Spleen (tissue), 13 donors: ENCODE measurements at places on chromosomes 7 and 10. TPM values are rescaled to one million over a fixed set of nuclear protein-coding genes. Genes with fewer than 3 reads are reported as not detected.

ANKRD61 gene
- total RNA-seq = not detected

DENND10 gene
- total RNA-seq = 37.4 TPM

TMEM72 gene
- not detected for total RNA-seq

PDE6C gene
- total RNA-seq = not detected

GLUD1 gene
- total RNA-seq = 88.7 TPM

MACC1 gene
- total RNA-seq = 3.7 TPM

SCART1 gene
- 9.7 TPM for total RNA-seq

RGR gene
- total RNA-seq = not detected

TWIST1 gene
- total RNA-seq = not detected

AKR1D1 gene
- total RNA-seq = not detected

NEUROD6 gene
- not detected for total RNA-seq

CLDN3 gene
- not detected for total RNA-seq

SLC29A4 gene
- 2.9 TPM for total RNA-seq

CALHM1 gene
- total RNA-seq = not detected

MDH2 gene
- 106 TPM for total RNA-seq

HTR5A gene
- not detected for total RNA-seq

CHST15 gene
- 133 TPM for total RNA-seq

CYREN gene
- total RNA-seq = 55.0 TPM

DNA sequence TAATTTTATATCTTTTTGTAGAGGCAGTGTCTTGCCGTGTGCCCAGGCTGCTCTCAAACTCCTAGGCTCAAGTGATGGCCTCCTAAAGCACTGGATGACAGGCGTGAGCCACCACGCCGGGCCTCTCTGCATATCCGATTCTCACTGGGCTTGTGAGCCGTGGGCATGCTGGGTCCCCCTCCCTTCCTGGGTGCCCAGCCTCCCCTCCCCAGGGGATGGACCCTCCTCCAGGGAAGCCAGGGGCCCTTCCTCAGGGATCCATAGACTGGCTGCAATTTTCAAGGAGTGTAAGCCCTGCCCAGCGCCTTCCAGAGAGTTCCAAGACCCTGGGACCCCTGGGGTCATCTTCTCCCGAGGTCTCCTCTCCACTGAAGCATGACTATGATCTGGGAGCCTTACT is 23.7 kb upstream of the ELFN1 start:
- no peaks in the 10 kb centered on the region for H3K4me1 ChIP-seq
- no peak for DNase-seq
- no peaks in the 10 kb centered on the region for H3K36me3 ChIP-seq
- H3K27me3 ChIP-seq = peaks cover 18% of the 10 kb centered on the region

GRCh38 chr10:85284778-85285770 is 956.7 kb downstream of the CCSER2 start:
- no peak overlapping the region for H3K4me3 ChIP-seq
- H3K27ac ChIP-seq = no peak overlapping the region
- DNase-seq = no peak
- no peaks in the 10 kb centered on the region for H3K36me3 ChIP-seq
- H3K4me1 ChIP-seq = no peaks in the 10 kb centered on the region

- peaks cover 2% of the 10 kb centered on the region for H3K27me3 ChIP-seq
- peaks cover 15% of the 10 kb centered on the region for H3K4me1 ChIP-seq
- peak within 1 kb of the TSS; percentile 56 for H3K4me3 ChIP-seq
- DNase-seq = peak; percentile 84
- H3K27ac ChIP-seq = peak within 1 kb of the TSS; percentile 75
- no peaks in the 10 kb centered on the region for H3K36me3 ChIP-seq
These were observed at the start of gene SLC16A9 for GRCh38 chr10:59709395-59710125. Gene SLC16A9 (minus strand): TSS chr10:59709850. CDS start chr10:59684291, 25,559 bp downstream.

DNA sequence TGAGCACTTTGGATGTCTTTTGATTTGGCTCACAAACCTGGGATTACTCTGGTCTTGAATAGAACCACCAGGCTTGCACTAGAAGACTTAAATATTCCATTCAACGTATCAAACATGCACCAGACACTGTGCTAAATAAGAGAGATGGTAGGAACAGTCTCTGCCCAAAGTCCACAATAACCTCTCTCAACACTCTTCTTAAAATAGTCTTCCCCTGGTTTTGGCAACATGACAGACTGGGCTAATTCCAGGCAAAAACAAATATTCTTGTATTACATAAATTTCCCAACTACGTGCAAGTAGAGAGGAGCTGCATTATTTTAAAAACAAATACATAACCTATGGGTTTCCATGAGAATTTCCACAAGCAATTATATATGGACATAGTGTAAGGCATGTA is 64.8 kb upstream of the PAPSS2 start:
- H3K27me3 ChIP-seq = no peaks in the 10 kb centered on the region
- DNase-seq = no peak
- H3K27ac ChIP-seq = no peak overlapping the region
- no peak overlapping the region for H3K4me3 ChIP-seq

- H3K27ac ChIP-seq = no peak overlapping the region
- H3K27me3 ChIP-seq = no peaks in the 10 kb centered on the region
- no peaks in the 10 kb centered on the region for H3K4me1 ChIP-seq
- no peaks in the 10 kb centered on the region for H3K36me3 ChIP-seq
- no peak overlapping the region for H3K4me3 ChIP-seq
- no peak for DNase-seq
These were observed 21.8 kb upstream of the AKR1B1 start for GRCh38 chr7:134480730-134481129.

- H3K4me3 ChIP-seq = no peak overlapping the region
- H3K27me3 ChIP-seq = no peaks in the 10 kb centered on the region
- peaks cover 24% of the 10 kb centered on the region for H3K36me3 ChIP-seq
- DNase-seq = no peak
- H3K27ac ChIP-seq = peak overlapping the region; percentile 69
These were observed 167.0 kb downstream of the ARID5B start for GRCh38 chr10:62068464-62068863.

DNA sequence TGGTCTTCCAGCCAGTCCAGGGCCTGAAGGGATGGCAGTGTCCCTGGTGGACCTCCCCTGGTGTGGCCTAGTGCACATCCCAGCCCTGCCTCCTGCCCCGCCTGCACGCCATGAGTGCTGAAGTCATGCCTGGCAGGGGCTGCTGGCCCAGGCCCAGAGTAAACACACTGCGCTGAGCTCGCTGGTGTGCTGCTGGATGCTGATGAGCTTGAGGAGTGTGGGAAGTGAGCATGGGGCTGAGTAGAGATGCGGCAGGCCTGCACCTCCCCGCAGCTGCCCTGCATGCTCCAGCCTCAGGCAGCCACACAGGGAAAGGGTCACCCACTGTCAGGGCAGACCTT is 43.2 kb downstream of the HTRA1 start:
- H3K4me3 ChIP-seq = no peak overlapping the region
- no peaks in the 10 kb centered on the region for H3K4me1 ChIP-seq
- no peak overlapping the region for H3K27ac ChIP-seq
- H3K27me3 ChIP-seq = no peaks in the 10 kb centered on the region
- no peaks in the 10 kb centered on the region for H3K36me3 ChIP-seq
- DNase-seq = no peak

DNA sequence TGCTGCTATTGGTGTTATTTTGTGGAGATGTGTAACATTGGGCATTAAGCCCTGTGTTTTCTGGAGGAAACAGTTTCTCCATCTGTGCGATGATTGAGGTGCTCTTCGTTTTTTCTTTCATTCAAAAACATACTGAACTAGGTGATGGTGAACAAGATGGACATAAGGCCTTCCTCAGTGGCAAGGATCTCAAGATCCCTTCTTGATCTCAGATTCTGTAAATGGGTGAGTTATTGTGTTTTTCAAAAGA is 759 bp upstream of the ELAPOR2 start:
- H3K27me3 ChIP-seq = no peaks in the 10 kb centered on the region
- H3K27ac ChIP-seq = peak overlapping the region; percentile 81
- H3K4me3 ChIP-seq = peak overlapping the region; percentile 68
- no peak for DNase-seq
- H3K36me3 ChIP-seq = no peaks in the 10 kb centered on the region

- no peaks in the 10 kb centered on the region for H3K4me1 ChIP-seq
- no peak overlapping the region for H3K4me3 ChIP-seq
- H3K36me3 ChIP-seq = no peaks in the 10 kb centered on the region
These were observed 8.2 kb upstream of the BLVRA start for GRCh38 chr7:43750016-43750887.

GRCh38 chr7:28156401-28156800 is 24.2 kb downstream of the JAZF1 start:
- H3K36me3 ChIP-seq = no peaks in the 10 kb centered on the region
- DNase-seq = no peak
- peak overlapping the region; percentile 69 for H3K27ac ChIP-seq
- H3K27me3 ChIP-seq = no peaks in the 10 kb centered on the region
- H3K4me3 ChIP-seq = no peak overlapping the region

DNA sequence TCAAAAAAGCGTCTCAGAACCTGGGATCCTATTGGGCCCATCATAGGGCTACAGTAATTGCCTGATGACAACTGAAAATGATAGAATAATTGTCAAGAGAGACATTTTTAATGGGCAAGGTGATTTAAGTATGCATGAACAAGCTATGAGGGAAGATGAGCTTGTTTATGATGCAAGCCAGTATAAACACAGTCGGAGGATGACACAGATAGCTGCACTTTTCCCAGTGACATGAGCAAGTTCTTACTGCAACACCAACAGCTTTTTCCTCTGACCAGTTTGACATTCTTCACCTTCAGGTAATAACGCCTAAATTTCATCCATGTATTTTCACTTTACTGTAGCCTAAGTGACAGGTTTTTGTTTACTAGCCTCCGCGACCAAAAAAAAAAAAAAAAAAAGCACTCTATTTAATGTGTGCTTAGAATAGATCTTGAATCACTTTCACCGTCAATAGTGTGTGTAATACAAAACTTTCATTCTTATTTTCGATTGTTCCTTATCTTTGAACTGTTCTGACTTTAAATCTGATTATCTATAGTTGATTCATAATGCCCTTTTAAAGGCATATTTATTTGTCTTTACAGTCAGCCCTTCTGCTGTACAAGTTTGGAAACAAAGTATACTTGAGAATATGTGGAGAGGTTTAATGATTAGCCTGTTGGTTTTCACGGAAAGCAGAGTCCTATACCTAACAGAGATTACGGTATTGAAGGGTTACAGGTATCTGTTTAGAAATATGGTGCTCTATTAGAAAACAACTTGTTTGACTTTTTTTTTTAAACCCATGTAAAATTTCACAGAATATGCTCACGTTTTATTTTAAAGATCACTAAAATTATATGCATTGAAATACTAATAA is 1.7 kb downstream of the FOXP2 start:
- DNase-seq = no peak
- H3K36me3 ChIP-seq = no peaks in the 10 kb centered on the region
- H3K27ac ChIP-seq = no peak overlapping the region
- no peak overlapping the region for H3K4me3 ChIP-seq
- H3K27me3 ChIP-seq = no peaks in the 10 kb centered on the region
- H3K4me1 ChIP-seq = no peaks in the 10 kb centered on the region

DNA sequence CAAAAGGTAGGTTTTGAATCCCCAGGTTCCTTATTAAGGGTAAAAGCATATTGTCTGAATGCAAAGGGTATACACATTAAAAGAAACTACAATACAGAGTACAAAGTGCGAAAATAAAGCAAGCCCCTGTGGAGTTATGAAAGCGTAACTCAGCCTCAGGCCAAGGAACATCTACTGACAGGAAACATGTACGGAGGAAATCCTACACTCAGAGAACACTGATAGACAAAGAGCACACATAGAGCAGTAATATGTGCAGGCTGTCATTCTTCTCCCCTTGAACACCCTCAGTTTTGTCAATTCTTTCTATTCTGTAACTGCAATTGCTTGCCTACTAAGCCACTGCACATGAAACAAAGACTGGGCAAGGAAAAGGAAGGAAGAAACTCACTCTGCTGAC is 150.2 kb downstream of the DGKB start:
- H3K4me1 ChIP-seq = no peaks in the 10 kb centered on the region
- no peak overlapping the region for H3K27ac ChIP-seq
- H3K27me3 ChIP-seq = no peaks in the 10 kb centered on the region
- H3K36me3 ChIP-seq = no peaks in the 10 kb centered on the region

- no peaks in the 10 kb centered on the region for H3K4me1 ChIP-seq
- H3K27ac ChIP-seq = no peak overlapping the region
- peak; percentile 58 for DNase-seq
These were observed 79.2 kb downstream of the NKX6-2 start for GRCh38 chr10:132706701-132707100.

DNA sequence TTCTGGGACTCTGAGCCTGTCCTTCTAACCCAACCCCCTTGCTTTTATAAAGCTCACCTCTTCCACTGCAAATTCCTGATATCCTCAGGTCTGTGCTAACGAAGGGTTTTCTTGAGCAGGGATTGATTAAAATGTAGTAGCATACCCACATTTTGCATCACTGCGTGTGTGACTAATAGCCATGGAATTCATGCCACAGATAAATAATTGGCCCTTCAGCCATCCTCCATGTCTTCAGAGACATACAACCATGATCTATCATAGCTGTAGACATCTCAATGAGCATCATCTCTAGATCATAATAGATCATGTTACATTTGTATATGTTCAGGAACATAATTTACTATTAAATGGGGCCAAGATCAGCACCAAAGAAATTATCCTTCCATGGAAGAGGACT is 990.3 kb downstream of the KCNMA1 start:
- no peak overlapping the region for H3K27ac ChIP-seq
- H3K4me3 ChIP-seq = no peak overlapping the region
- DNase-seq = no peak
- no peaks in the 10 kb centered on the region for H3K36me3 ChIP-seq
- H3K27me3 ChIP-seq = no peaks in the 10 kb centered on the region

- H3K4me3 ChIP-seq = no peak overlapping the region
- peaks cover 46% of the 10 kb centered on the region for H3K4me1 ChIP-seq
- no peak for DNase-seq
These were observed 11.3 kb upstream of the SLIT1 start for GRCh38 chr10:97197030-97197500.

GRCh38 chr10:93652857-93653256 is 40.5 kb downstream of the PDE6C start:
- H3K27me3 ChIP-seq = no peaks in the 10 kb centered on the region
- no peaks in the 10 kb centered on the region for H3K4me1 ChIP-seq
- DNase-seq = no peak
- H3K27ac ChIP-seq = no peak overlapping the region
